Pulmonary artery endothelial cell (primary cell): ENCODE measurements at places on chromosomes 5 and 9. TPM values are rescaled to one million over a fixed set of nuclear protein-coding genes. Genes with fewer than 3 reads are reported as not detected.

The GPX3 gene
- total RNA-seq: 6.3 and 8.5 TPM in 2 replicates

The ARSI gene
- total RNA-seq: 0.04 TPM in 1 of 2 replicates, not detected in the other

The CHSY3 gene
- total RNA-seq: 2.1 and 3.6 TPM in 2 replicates

The NTRK2 gene
- under 0.01 and 0.04 TPM in 2 replicates for total RNA-seq

The CDC25C gene
- 6.0 and 15.5 TPM in 2 replicates for total RNA-seq

The RETREG1 gene
- total RNA-seq: 0.07 and 0.14 TPM in 2 replicates

The SNCB gene
- total RNA-seq: 0.07 TPM in 1 of 2 replicates, not detected in the other

The SPINK7 gene
- total RNA-seq: not detected in 2 replicates

The TMOD1 gene
- 0.26 and 1.5 TPM in 2 replicates for total RNA-seq

The CNTNAP3 gene
- 61.0 and 98.1 TPM in 2 replicates for total RNA-seq

The ADAMTS19 gene
- total RNA-seq: not detected in 2 replicates

The LRRC19 gene
- not detected in 2 replicates for total RNA-seq

The NR2F1-AS1 gene
- total RNA-seq: 15.0 and 17.1 TPM in 2 replicates

The KIF27 gene
- 2.3 and 2.7 TPM in 2 replicates for total RNA-seq

The FNBP1 gene
- 29.7 and 36.5 TPM in 2 replicates for total RNA-seq

The MYOT gene
- not detected in 2 replicates for total RNA-seq

The FAM151B gene
- 3.1 and 3.7 TPM in 2 replicates for total RNA-seq

The LHX3 gene
- total RNA-seq: not detected in 2 replicates

The ANKRD34B gene
- not detected in 2 replicates for total RNA-seq

The STK32A gene
- total RNA-seq: 0.18 and 0.20 TPM in 2 replicates

The FOXD4L6 gene
- total RNA-seq: 0.07 TPM in 1 of 2 replicates, not detected in the other

The MYO10 gene
- 105 and 126 TPM in 2 replicates for total RNA-seq

The PCDHA1 gene
- 0.04 TPM in 1 of 2 replicates, not detected in the other for total RNA-seq

The WDR38 gene
- total RNA-seq: 0.07 TPM in 1 of 2 replicates, not detected in the other

The PRUNE2 gene
- total RNA-seq: 8.4 and 21.2 TPM in 2 replicates

The LEAP2 gene
- 0.13 and 0.67 TPM in 2 replicates for total RNA-seq

The TRMT10B gene
- 2.4 and 2.6 TPM in 2 replicates for total RNA-seq

The MAT2B gene
- total RNA-seq: 97.7 and 156 TPM in 2 replicates

The SLC6A18 gene
- total RNA-seq: not detected in 2 replicates

The SLC31A1 gene
- total RNA-seq: 17.1 and 17.5 TPM in 2 replicates

The SPAG8 gene
- 0.20 and 0.25 TPM in 2 replicates for total RNA-seq

The PCDHB10 gene
- 0.33 and 0.46 TPM in 2 replicates for total RNA-seq

The PCDHB14 gene
- total RNA-seq: 0.53 and 0.78 TPM in 2 replicates

The ZNF462 gene
- 8.5 and 21.8 TPM in 2 replicates for total RNA-seq

The GPRIN1 gene
- 6.0 and 7.5 TPM in 2 replicates for total RNA-seq

The CCDC180 gene
- 0.74 and 1.3 TPM in 2 replicates for total RNA-seq

The SPARC gene
- total RNA-seq: 1,269 and 1,423 TPM in 2 replicates

The PURA gene
- total RNA-seq: 7.0 and 9.8 TPM in 2 replicates

The EDIL3 gene
- total RNA-seq: 1.7 and 8.6 TPM in 2 replicates

The PRRC1 gene
- total RNA-seq: 37.7 and 38.1 TPM in 2 replicates

The ADAMTS12 gene
- 0.39 TPM in 1 of 2 replicates, not detected in the other for total RNA-seq

The GTF2H2C gene
- total RNA-seq: 38.2 and 43.5 TPM in 2 replicates

The SCGB3A2 gene
- not detected in 2 replicates for total RNA-seq

The EPB41L4A gene
- total RNA-seq: 13.4 and 18.3 TPM in 2 replicates
